ENCODE measurements at places on chromosomes 3 and 15. TPM values are rescaled to one million over a fixed set of nuclear protein-coding genes. Genes with fewer than 3 reads are reported as not detected.

Gene MUC20
- total RNA-seq = 0.73 TPM

Gene TF
- total RNA-seq = under 0.01 TPM

Gene NEK10
- 1.3 TPM for total RNA-seq

Gene MOBP
- under 0.01 TPM for total RNA-seq

Gene NPAP1
- total RNA-seq = not detected

All from melanocyte of skin (primary cell).